Choroid plexus epithelial cell (primary cell): ENCODE measurements at places on chromosomes 3 and 15.
A peak's percentile ranks its signal among the peaks of the same experiment; 100 is the strongest.

DNA sequence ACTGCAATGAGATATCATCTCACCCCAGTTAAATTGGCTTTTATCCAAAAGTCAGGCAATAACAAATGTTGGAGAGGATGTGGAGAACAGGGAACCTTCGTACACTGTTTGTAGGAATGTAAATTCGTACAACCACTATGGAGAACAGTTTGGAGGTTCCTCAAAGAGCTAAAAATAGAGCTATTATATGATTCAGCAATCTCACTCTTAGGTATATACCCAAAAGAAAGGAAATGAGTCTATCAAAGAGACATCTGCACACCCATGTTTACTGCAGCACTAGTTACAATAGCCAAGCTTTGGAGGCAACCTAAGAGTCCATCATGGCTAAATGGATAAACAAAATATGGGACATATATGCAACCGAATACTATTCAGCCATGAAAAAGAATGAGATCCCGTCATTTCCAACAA lies 68.0 kb upstream of the HES1 start:
- DNase-seq = peak; percentile 28

DNA sequence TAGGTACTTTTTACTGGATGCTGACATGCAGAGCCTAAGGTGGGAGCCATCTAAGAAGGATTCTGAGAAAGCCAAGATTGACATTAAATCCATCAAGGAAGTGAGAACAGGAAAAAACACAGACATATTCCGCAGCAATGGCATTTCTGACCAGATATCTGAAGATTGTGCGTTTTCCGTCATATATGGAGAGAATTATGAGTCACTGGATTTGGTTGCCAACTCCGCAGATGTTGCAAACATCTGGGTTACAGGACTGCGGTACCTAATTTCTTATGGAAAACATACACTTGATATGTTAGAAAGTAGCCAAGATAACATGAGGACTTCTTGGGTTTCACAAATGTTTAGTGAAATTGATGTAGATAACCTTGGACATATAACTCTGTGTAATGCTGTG lies 125.1 kb downstream of the PLCL2 start:
- no peak for DNase-seq

GRCh38 chr3:156808025-156808424 lies 18.1 kb upstream of the LEKR1 start:
- no peak for DNase-seq

- no peak for DNase-seq
These were observed 12.9 kb downstream of the MB21D2 start for GRCh38 chr3:192904632-192905289.

DNA sequence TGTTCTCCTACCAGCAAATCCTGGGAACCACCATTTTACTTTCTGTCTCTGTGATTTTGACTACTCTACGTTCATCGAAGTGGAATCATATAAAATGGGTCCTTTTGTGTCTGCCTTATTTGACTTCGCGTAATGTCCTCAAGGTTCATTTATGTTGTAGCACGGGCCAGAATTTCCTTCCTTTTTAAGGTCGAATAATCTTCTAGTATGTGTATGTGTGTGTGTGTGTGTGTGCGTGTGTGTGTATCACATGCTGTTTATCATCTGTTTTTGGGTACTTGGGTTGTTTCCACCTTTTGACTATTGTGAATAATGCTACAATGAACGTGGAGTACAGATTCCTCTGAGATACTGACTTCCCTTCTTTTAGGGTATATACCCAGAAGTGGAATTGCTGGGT lies 35.3 kb downstream of the STARD5 start:
- no peak for DNase-seq

- DNase-seq = peak; percentile 53
These were observed 708 bp upstream of the GCHFR start for GRCh38 chr15:40762919-40763800.

DNA sequence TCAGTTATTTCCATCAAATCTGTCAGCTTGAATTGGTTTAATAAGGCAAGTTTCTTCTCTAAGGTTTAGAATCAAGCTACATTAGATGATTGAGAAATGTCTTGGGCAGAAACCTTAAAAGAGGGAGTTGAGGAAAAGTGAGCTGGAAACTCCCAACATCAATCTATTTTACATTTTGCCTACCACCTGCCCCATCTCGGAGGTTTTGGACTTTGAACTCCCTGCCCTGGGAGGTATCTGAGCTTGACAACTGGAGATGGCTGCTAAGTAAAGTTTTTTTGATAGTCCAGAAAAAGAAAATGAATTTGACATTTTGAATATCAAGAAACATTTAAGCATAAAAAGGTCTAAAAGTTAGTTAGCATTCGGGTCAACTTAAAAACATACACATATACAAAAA lies 234.2 kb downstream of the NFKBIZ start:
- no peak for DNase-seq

- DNase-seq = no peak
These were observed 56.3 kb downstream of the ZNF148 start for GRCh38 chr3:125318871-125319270.

DNA sequence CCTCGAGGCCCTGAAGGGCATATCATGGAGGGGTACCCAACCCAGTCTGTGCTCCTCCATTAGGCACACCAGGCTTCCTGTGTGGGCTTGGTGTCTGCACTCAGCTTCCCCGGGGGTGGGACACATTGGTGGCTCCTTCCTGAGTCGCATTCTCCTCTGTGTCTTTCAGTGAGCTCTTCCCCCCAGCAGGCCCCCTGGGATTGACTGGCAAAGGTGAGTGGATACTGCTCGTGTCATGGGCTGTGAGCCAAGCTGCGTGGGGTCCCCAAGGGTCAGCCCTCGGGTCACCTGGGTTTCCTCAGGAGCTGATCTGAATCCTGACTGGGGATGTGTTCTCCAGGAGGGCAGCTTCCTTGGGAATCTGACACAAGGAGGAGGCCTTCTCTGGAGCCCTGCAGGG lies 231.0 kb downstream of the SNRPN start:
- DNase-seq = no peak
